COR-L47 (cell line): ENCODE measurements at places on chromosomes 5 and 9.

GRCh38 chr9:114662081-114662989 lies 4.7 kb upstream of the TEX53 start:
- DNase-seq: peak; percentile 23

DNA sequence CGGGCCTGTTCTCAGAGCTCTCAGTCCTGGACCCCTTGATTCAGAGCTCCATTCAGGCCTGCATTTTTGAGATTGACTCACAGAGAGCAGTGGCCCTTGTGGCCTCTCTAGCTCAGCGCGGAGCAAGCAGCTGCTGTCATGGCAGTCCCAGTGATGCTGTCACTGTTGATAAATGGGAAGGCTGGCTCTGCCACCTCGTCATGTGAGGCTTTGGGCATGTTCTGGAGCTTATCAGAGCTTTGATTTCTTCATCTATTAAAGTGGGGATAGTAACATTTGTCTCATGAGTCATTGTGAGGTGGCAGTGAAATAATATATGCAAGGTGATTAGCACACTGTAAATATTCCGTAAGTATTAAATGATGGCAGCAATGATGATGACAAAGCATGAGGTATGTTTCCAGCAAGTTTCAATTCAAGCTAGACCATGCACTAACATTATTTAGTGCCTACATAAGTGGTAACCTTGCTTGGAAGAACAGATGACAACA lies 126.4 kb upstream of the CXCL14 start:
- no peak for DNase-seq

DNA sequence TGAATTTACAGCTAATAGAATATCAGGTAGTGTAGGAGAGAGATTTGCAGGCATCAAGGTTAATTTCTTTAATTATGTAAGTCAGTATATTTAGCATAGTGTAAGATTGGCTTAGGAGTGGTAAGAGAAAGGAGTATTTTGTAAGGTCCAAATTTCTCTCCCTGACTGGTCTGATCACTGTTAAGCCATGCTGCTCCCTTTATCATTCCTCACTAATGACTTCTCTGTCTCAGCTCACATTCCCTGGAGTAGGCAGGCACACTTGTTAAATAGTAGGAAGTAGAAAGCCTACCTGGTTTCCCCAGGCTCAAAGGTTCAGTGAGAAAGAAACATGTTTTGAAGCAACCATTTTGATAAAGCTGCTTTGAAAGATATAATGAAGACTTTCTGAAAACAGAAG lies 90.7 kb downstream of the SMIM15 start:
- DNase-seq: no peak

DNA sequence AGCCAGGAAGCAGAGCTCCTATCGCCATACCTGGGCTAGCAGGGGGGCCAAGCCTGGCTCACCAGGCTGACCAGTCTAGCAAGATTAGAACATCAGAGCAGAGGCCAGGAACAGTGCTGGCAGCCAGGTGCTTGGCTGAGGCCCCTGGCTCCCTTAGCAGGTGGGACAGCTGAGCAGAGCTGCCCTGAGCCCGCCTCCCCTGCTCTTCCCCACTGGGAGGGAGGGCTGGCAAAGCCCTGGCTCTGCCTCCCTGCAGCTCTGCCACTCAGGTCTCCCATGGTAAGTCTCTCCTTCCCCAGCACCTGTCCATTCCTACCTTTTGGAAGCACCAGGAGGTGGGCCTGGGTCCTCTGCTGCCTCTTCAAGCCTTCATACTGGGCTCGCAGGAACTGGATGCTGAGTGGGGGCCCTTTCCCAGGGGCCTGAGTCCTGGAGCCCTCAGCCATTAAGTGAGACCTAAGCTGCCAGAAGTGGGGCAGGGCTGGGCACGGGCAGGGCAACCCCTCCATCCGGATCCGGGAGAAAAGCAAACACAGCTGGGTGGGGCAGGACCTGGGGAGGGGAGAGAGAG lies 803 bp downstream of the C9orf152 start:
- peak; percentile 24 for DNase-seq

- no peak for DNase-seq
Observed at GRCh38 chr5:26932238-26932637, 106.1 kb downstream of the CDH9 start.

DNA sequence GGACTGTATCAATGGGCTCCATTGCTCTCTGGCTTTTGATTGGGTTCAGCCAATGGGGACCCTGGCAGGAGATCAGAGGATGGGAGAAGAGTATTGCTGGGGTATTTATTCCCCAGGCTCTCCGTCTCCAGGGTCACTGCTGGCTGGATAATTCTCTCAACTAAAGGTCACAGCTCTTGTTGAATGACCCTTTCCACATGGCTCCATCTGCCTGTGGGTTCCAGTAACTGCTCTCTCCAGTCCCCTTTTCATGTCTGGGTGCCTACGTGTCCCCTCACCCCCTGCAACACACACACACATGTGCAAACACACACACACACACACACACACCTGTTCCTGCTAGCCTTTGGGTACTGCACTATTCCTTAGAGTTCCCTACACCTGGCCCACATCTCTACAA lies 53.9 kb upstream of the RIC1 start:
- DNase-seq: no peak

DNA sequence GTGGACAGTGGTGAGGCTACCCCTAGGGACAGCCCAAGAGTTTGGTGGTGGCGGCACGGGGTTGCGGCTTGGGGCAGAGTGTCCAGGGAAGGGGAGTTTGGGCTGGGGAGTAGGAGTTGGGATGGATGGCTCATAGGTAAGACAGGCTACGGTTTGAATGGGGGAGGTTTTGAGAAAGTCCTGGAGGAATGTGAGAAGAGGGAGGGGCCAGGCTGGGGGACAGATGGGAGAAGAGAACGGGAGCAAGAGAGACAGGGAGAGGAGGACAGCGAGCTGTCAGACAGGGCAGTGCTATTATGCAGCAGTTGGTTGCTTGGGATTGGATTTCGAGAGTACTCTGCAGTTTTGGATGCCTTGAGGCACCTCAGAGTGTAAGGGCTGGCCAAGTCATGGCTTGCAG lies 24.5 kb downstream of the PSD2 start:
- DNase-seq: no peak

DNA sequence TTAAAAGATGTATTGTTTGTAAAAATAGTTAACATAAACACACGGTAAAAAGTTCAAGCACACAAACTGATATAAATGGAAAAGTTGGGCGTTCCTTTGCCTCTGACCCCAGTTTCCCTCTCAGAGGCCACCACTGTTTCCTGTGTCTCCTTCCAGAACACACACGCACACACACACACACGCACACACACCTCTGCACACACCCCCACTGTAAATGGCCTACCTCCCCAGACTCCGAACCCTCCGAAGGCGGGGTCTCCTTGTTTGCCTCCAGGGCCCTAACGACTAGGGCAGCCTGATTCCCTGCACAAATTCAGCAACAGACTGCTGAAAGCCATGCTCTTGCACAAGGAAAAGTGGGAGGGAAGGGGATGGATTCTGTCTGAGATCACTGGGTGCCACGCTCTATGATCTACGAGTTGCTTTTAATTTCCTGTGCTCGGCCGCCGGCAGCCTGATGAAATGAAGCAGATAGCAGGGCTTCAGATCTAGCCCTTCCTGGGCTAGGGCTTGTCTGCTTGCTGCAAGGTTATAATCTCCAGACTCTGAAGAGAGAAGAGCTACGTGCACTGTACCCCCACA lies 184.0 kb upstream of the IL12B start:
- DNase-seq: no peak

DNA sequence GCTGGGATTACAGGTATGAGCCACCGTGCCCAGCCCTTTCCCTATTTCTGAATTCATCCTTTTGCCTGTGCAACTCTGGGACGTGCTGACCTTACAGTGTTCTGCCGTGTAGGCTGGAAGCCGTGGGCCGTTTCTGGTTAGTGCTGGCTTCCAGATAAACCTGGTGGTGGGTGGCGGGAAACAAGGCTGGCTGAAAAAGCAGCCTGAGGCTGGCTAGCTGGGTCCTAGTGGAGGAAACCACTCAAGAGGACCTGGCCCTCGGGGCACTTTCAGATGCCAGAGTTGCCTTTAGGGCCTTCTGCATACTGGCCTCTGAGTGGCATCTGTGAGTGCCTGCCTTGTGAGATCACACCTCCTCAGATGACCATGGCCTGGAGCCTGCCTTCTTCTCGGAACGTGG lies 26.9 kb downstream of the GALNT12 start:
- no peak for DNase-seq

DNA sequence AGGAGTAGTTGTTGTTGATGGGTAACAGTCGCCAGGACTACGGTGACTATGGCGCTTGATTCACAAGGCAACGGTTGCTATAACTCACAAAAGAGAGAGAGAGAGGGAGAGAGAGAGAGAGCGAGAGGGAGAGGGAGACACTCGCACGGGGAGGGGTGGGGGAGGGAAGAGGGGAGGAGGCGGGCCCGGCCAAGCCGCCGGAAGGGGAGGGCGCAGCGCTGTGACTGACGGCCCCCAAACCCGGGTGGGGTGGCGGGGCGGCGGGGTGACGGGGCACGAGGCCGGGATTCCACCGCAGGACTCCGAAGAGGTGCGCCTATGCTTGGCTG lies at the start of gene RFX3:
RFX3 (minus strand) TSS at position 166 of the 329 bp plus-strand sequence. CDS start 130,413 bp downstream, outside the sequence.
- peak; percentile 92 for DNase-seq

- no peak for DNase-seq
Observed at GRCh38 chr5:34045023-34045422, 2.0 kb upstream of the C1QTNF3 start.

DNA sequence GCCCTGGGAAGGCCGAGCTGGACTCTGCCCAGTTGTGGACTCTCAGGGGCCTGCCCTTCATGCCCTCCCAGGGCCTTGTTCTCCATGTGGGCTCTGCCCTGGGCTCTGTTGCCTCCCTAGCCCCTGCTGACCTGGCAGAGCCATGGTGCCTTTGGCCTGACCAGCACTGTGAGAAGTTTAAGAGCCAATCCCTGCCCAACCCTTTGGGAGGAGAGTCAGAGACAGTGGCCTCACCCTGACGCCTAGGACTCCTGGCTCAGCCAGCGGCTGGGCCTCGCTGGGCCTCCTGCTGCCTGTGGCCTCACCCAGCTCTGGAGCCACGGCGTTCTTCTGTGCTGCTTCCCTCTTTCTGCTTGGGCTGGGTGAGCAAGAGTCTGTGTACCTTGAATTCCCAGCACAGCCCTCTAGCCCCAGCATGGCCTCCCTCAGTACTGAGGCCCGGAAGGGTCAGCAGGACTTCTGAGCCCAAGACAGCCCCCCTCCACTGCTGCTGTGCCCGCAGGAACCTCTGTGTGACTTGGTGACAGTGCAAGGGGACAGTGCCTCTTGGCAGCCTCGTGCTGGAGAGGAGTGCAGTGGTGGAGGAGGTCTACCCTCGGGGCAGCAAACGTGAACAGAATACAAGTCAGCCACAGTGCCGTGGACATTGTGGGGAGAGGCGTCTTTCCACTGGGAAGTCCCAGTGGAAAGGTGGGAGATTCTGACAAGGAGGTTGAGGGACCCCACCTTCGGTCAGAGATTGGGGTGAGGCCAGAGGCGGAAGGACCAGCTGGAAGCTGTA lies 97.4 kb downstream of the CACNA1B start:
- DNase-seq: no peak

GRCh38 chr9:129841071-129841470 lies 5.8 kb downstream of the USP20 start:
- no peak for DNase-seq

- DNase-seq: no peak
Observed at GRCh38 chr9:100111235-100111634, 12.2 kb downstream of the INVS start.

GRCh38 chr9:97570899-97571298 lies 62.3 kb downstream of the TSTD2 start:
- no peak for DNase-seq

DNA sequence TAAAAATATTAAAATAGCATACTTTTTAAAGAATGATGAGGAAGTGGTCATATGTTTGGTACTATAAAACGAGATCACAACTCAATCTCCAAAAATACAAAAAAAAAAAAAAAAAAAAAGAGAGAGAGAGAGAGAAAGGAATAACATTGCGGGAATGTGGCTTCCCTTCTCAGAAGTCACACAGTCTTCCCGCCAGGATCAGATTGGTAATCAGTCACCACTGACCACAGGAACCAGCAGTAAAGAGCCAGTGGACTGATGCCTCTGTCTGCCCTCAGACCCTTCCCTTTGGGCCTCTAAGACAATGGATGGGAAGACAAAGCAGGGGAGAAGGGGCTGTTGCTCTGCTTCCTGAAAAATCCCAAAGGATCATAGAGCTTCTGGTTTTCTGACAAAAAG lies 104.9 kb downstream of the KLHL3 start:
- DNase-seq: no peak

- no peak for DNase-seq
Observed at GRCh38 chr9:98990181-98990870, 46.6 kb downstream of the COL15A1 start.

- DNase-seq: no peak
Observed at GRCh38 chr5:113526421-113526820, 12.9 kb downstream of the YTHDC2 start.
